ENCODE measurements at places on chromosomes 16 and 17.

- peak; percentile 67 for DNase-seq
Measured at GRCh38 chr17:64146418-64147109, 16.6 kb upstream of the ERN1 start.

GRCh38 chr17:79412886-79413390 is 197.9 kb downstream of the RBFOX3 start:
- no peak for DNase-seq

GRCh38 chr17:82668631-82669099 is 20.4 kb upstream of the WDR45B start:
- DNase-seq, result no peak

DNA sequence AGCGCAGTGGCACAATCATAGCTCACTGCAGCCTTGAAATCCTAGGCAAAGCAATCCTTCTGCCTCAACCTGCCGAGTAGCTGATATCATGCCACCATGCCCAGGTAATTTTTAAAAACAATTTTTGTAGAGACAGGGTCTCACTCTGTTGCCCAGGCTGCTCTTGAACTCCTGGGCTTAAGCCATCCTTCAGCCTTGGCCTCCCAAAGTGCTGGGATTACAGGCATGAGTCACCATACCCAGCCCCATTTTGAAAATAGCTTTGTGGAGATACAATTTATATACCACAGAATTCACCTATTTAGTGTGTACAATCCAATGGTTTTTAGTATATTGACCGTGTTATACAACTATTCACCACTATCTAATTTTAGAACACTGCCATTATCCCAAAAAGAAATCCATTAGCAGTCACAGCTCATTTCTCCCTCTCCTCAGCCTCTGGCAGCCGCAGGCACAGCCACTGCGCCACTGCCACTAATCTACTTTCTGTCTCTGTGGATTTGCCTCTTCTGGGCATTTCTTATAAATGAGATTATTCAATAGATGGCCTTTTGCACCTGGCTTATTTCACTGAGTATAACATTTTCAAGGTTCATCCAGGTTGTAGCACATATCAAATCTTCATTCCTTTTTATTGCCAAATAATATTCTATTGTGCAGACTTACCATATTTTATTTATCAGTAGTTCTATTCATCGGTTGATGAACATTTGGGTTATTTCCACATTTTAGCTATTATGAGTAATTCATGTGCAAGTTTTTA is 6.5 kb downstream of the RNF157 start:
- no peak for DNase-seq

GRCh38 chr17:64392300-64392699 is 1.6 kb upstream of the PECAM1 start:
- DNase-seq, result no peak

DNA sequence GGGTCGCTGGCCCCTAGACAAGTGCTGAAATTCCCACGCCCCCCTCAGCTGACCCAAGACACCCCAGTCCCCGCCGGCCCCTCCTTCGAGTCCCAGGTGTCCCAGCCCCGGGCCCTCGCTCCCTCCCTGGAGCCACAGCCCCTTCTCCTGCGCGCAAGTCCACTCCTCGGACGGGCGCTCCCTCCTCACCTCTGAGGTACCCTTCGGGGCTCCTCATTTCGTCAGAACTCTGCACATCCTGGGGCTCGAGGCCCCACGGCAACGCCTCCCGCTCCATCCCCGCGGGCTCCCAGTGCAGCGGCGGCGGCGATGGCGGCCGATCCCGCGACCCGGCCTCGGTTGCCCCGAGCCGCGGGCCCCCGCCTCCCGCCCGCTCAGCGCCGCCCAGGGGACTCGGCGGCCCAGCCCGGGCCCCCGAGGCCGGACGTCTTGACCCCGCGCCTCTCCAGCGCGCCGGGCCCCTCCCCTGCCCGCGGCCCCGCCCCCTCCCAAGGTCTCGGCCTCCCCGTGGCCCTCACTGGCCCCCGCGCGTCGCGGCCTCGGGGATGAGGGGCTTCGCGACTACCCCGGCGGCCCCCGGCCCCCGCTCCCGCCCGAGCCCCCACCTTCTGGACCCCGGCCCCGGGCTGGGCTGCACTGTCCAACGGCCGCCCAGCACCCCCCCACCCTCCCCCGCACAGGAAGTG is at the start of gene ZNF768:
Gene ZNF768, minus strand, starts transcription at position 430 of the 686 bp plus-strand sequence. Its CDS starts 153 bp downstream, at position 277.
- DNase-seq, result no peak

All from NCI-H2081 (cell line).